ENCODE measurements at places on chromosomes 1 and 21. TPM values are rescaled to one million over a fixed set of nuclear protein-coding genes. Genes with fewer than 3 reads are reported as not detected.

Gene ICOSLG
- 3.3 TPM for polyA plus RNA-seq

Gene RCSD1
- polyA plus RNA-seq: 19.9 TPM

Gene C1QA
- polyA plus RNA-seq: 20.3 TPM

Gene CRYBG2
- polyA plus RNA-seq: 1.7 TPM

GRCh38 chr1:239725933-239726332 is 339.6 kb downstream of the CHRM3 start:
- DNase-seq: no peak

GRCh38 chr1:177798614-177799013 is 171.2 kb downstream of the SEC16B start:
- DNase-seq: no peak

GRCh38 chr1:101030881-101031280 is 5.3 kb upstream of the DPH5 start:
- no peak for DNase-seq

GRCh38 chr1:62691062-62691844 is 3.1 kb upstream of the DOCK7 start:
- no peak for DNase-seq

- no peak for DNase-seq
These were observed 84.1 kb upstream of the VANGL1 start for GRCh38 chr1:115557715-115558114.

- DNase-seq: peak; percentile 19
These were observed 18.3 kb upstream of the PLEKHA6 start for GRCh38 chr1:204377800-204378668.

GRCh38 chr1:167465743-167466142 is 52.6 kb downstream of the CD247 start:
- no peak for DNase-seq
